Activated CD8-positive, alpha-beta memory T cell treated with anti-CD3 and anti-CD28 coated beads for 4 hours (primary cell): ENCODE measurements at places on chromosomes 13 and 19.
A peak's percentile ranks its signal among the peaks of the same experiment; 100 is the strongest.

GRCh38 chr19:47623151-47623920, 14.4 kb downstream of the BICRA start:
- DNase-seq, result no peak

DNA sequence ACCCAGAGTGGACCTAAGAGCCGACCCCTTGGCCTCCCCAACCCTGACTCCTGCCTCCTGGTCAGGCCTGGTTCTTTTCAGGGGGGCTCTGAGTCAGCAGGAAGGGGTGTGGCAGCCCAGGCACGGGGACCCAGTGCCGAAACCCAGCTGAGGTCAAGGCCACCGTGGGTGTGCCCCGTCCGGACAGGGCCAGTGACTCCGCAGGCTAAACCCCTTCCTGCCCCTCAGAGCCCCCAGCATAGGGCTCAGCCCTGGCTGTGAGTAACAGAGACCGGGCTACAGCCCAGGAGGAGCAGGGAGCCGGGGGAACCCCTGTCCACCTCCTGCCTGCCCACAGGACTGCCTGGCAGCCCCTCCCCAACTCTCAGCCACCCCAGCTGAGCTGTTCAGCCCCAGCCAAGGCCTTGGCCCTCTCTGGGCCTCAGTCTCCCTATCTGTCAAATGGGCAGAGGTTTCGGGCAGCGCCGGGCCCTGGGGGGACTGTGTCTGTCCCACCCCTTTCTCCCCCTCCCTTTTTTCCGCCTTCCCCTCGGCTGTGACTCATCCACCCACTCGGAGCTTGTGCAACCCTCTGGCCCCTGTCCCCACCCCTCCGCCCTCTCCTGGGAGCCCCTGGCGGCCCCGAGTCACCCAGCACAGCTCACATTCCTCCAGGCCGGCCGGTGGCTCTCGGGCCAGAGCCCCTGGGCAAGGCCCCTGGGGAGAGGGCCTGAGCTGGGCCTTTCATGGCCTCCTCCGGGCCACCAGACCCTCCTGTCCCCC, 8.6 kb downstream of the ZBTB7A start:
- DNase-seq, result peak; percentile 58

- no peak for DNase-seq
These were observed 92.8 kb upstream of the RAP2A start for GRCh38 chr13:97341135-97341534.

DNA sequence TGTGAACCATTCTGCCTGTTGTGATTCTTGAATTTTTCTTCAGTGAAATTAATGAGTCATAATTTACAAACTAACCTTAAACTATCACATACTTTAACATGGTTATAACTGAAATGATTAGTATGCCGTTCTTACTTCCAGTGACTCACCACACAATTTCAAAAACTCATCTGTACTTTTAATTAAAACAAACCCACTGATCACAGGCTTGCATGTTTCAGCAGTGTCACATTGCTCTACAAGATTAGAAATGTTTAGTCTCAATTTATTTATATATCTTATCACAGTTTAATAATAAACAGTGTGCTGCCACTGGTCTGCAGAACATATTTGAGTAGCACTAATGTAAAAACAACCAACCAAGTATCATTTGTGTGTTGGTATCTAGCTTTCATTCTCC, 2227.9 kb upstream of the PCDH20 start:
- no peak for DNase-seq

GRCh38 chr19:18269070-18269723, 5.1 kb downstream of the IQCN start:
- no peak for DNase-seq
